ENCODE measurements at places on chromosomes 3 and 15. TPM values are rescaled to one million over a fixed set of nuclear protein-coding genes. Genes with fewer than 3 reads are reported as not detected.

Gene GSK3B
- 57.9 TPM for total RNA-seq

- no peak for DNase-seq
Observed at GRCh38 chr3:127908202-127908601, 6.8 kb upstream of the KBTBD12 start.

Gene PBRM1
- 125 TPM for total RNA-seq

DNA sequence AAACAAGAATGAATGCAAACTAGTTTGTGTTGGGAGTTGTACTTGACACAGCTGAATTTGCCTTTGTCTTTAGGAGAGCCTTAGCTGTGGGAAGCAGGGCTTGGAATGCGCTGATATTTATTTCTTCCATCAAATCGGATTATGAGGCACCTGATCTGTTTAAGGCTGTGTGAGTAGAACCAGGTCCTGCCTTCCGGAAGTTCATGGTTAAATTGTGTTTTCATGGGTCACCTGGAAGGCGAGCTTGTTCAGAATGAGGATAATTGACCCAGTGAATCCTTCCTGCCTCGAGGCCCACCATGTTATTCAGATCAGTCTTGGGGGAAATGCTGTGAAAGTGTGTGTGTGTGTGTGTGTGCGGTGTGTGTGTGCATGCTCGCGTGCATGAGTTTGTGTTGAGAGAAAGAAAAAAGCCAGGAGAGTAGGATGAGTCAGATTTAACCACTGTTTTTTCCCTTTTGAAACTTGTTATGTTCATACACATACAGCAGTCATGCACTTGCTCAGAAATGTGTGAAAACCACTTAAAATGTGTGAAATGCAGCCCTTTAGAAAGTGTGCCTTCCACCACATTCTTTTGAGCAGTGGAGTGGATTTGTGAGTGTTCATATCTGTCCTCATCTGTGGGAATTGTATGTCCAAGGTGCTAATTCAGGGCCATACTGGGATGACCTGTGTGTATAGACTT, 36.7 kb downstream of the SMAD3 start:
- peak; percentile 34 for DNase-seq

DNA sequence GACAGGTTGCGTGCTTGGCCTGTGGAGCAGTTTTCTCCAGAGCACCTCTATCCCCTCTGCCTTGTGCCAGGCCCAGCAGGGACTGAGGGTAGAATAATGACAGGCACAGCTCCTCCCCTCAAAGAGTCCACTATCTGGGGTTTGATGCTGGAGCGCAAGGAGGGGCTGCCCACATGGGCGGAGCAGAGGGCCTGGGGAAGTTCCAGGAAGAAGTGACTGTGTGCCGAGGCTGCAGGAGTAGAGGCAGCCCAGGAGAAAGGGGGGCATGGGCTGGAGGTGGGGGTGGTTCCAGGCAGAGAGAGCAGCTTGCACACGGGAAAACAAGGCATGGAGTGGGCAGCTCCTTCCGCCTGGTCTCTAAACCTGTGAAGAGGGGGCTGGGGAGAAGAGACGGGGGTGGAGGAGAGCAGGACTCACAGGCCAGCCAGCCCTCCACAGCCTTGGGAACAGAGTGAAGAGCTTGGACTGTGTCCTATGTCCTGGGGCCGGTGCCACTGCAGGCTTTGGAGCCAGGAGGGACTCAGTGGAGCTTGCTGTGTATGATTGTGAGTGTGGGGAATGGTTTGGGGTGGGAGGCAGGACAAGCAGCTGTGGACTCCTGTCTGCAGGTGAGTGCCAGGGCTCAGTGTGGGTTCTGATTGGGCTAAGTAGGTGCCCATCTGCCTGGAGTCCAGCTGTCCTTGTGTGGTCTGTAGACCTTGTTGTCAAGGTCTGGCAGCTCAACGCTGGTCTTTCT, 48.1 kb downstream of the APBA2 start:
- DNase-seq = peak; percentile 67

GRCh38 chr3:62622553-62623174, 249.3 kb upstream of the FEZF2 start:
- no peak for DNase-seq

- no peak for DNase-seq
Observed at GRCh38 chr3:70242297-70242882, 70.0 kb downstream of the MDFIC2 start.

DNA sequence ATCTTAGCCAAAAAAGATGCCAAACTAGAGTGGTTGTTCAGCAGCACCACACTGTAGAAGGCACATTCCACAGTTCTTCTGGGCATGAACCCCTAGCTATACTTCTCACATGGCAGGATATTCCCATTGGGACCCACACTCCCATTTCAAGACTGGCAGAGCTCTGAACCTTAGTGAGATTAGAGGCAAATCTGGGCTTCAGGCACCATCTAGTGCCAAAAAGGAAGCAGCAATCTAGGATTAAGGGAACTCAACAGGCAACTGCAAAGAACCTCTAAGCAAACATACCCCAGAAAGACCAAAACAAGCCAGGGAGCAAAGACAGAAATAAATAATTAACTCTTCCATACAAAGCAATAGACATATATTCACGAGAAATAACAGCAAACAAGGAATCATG, 66.2 kb downstream of the TAFA4 start:
- DNase-seq = no peak

DNA sequence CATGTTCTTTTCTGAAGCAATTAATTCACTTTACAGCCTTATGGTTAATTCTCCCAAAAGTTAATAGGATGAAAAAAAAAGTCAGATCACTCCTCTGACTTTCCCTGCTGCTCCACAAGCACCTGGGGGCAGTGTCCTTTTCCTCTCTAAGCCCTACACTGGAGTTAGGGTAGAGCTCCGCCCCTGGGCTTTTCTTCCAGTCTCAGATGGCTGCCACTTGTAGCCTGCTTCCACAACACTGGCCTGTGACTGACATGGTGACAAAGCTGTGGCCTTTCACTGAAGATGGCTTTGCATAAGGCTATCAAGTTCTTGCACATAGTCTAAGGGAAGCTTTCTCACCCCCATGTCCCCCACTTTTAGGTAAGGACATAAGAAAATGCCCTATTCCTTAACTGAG, 1.3 kb upstream of the MON1A start:
- DNase-seq = no peak

GRCh38 chr15:61028427-61028826, 200.7 kb downstream of the RORA start:
- no peak for DNase-seq

DNA sequence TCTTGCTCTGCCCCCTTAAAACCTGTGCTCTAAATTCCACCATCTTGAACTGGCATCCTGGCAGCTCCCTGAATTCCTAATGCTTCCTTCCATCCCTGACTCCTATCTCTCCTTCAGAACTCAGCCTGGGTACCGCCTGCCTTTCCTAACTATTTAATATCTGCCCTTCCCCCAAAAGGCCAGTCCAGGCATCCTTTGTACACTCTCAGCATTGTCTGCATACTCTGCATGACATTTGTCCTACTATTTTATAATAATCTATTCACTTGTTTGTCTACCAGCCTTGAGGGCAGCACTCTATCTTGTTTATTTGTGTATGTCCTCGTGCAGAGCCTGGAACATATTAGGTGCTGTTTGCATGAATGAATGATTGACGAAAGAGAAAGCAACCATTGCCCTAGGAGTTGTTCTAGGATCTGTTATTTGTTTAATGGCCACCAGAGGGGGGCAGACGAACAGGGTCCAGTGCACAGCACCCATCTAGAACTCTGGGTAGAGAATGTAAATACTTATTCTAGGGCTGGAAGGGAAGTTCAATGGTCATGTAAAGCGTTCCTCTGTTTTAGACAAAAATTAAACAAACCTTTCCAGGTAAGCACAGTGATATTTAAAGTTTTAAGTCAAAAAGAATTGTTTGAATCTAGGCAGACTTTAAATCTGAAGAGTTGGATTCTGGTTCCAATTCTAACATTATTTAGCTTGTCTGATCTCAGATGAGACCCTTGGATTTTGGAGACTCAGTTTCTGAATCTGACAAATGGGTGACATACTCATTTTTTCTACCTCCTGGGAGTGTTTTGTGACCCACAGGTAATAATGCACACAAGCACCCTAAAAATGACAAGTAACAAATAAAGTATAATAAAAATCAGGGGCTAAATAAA, 125.8 kb upstream of the GALNT15 start:
- no peak for DNase-seq

- no peak for DNase-seq
Observed at GRCh38 chr15:64493641-64494040, 33.3 kb downstream of the ZNF609 start.

- no peak for DNase-seq
Observed at GRCh38 chr3:31010491-31010890, 116.0 kb upstream of the GADL1 start.

Gene NR2E3
- not detected for total RNA-seq

Gene PARP16
- 10.2 TPM for total RNA-seq

DNA sequence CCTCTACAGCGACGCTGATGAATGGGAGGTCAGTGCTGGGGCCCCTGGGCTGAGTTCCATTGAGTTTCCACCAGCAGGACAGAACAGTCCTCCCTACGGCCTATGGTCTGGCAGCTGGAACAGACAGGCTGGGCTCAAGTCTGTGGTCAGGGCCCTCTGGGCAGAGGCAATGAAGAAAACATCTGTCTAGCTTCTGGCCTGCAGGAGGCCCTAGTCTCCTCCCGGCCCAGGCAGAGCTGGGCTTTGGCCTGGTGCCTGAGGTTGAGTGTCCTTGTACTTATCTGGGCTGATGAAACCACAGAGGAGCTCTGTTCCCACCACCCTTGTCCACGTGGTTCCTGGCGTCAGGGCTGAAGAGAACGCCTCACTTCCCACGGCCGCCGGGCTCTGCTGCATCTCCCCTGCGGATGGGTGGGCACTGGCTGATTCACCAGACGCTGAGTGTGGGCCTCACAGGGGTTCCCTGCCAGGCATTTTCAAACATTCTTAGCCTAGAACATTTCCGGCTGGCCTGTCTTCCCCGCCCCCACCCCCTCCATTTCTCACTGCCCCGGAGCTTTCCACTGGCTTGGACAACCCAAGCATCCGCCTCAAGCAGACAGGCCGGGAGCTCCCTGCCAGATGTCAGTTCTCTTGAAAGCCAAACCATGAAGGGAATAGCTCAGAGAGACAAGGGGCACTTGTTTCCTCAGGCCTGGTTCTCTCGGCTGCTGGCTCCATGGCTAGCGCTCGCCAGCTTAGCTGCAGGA, 20.3 kb downstream of the PPCDC start:
- DNase-seq = peak; percentile 97

- DNase-seq = no peak
Observed at GRCh38 chr15:97652700-97653167, 307.8 kb upstream of the ARRDC4 start.

Gene ABHD17C
- 9.9 TPM for total RNA-seq

Gene MLF1
- total RNA-seq = 3.9 TPM

Gene GABRB3
- 7.0 TPM for total RNA-seq
